ENCODE measurements at places on chromosomes 16 and 17.
A peak's percentile ranks its signal among the peaks of the same experiment; 100 is the strongest.

DNA sequence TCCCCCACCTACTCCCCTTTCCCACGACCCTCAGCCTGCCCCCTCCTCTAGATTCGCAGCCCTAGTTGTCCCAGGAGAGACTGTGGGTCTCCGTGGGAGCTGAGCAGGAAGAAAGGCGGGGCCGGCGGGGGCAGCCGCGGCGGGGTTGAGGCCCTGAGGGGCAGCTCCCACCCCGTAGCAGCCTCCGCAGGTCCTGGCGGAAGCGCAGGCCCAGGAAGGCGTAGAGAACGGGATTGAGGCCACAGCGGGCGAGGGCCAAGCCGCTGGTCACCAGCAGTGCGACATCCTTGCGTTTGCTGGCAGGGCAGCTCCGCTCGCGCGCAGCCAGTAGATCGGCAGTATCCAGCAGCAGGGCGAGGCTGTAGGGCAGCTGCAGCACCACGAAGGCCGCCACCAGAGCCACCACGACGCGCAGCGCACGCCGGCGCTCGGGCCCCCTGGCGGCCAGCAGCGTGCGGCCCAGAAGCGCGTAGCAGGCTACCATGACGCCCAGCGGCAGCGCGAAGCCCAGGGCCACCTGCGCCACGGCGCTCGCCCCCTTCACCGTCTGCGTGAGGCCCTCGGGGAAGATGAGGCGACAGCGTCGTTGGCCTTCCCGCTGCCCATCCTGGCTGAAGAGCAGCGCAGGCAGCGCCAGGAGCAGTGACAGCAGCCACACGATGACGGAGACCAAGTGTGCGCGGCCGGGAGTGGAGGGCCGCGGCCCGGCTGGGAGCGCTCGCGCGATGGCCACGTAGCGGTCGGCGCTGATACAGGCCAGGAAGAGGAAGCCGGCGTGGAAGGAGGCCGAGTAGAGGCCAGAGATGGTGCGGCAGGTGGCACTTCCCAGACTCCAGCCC lies 1.9 kb downstream of the CCR10 start:
- DNase-seq, result peak; percentile 76

DNA sequence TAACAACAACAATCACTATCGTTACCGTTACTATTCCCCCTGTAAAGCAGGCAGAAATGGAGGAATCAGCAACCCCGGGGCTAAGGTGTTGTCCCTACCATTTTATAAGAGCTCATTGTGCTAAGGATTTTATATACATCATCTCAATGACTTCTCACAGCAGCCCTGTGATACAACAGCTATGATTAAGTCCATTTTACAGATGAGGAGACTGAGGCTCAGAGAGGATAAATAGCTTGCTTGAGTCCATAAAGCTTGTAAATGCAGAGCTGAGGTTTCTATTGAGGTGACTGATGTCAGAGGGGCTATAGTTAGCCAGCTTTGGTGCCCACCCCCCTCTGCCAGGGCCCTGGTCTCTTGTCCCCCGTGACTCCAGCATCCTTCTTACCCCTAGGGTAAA lies 16.7 kb upstream of the PDK2 start:
- DNase-seq, result no peak

DNA sequence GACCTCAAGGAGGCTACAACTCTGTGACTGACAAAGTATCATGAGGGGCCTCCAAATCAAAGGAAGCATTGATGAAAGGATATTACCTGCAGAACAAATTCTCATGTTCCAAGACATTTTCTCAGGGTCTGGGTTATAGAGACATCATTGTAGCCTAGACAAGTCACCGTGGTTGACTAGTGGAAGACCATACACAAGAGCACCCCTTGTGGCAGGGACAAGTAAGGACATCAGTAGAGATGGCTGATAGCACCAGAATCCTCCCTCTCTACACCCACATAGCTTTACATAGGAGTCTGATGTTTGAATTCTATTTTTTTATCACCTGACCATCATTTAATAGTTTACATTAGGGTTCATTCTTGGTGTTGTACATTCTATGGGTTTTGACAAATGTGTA lies 32.5 kb upstream of the CDH8 start:
- DNase-seq, result no peak

DNA sequence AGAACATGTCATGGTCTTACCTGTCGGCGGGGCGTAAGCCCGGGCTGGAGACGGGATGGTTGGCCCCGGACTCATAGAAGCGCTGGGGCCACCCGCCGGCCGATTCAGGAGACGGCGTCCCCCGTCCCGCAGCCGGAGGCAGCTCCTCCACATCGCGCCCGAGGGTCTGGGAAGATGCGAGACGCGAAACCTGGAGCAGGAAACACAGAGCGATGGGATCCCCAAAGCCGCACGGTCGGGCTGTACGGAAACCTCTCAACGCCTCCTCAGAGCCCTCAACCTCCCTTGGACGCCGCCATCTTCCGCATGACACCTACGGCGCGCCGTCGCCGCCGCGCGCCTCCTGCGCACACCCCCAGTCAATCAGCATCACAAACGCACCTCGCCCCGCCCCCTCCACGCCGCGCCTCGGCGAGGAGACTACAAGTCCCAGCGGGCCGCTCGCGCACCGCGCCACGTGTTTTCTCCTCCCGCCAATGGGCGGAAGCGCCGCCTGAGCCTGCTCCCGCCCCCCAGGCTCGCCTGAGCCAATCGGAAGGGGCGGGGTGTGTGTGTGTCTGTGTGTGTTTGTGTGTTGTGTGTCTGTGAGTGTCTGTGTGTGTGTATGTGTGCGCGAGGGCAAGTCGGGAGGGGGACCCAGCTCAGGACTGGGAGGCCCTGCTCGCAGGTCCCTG lies at the start of the genes ATPAF2 and GID4:
ATPAF2 (minus strand) TSS at position 308 of the 674 bp plus-strand sequence; CDS start at position 153, 155 bp downstream.
GID4 (plus strand) TSS at position 548 of the 674 bp plus-strand sequence; CDS start at position 605, 57 bp downstream.
- DNase-seq, result peak; percentile 100

DNA sequence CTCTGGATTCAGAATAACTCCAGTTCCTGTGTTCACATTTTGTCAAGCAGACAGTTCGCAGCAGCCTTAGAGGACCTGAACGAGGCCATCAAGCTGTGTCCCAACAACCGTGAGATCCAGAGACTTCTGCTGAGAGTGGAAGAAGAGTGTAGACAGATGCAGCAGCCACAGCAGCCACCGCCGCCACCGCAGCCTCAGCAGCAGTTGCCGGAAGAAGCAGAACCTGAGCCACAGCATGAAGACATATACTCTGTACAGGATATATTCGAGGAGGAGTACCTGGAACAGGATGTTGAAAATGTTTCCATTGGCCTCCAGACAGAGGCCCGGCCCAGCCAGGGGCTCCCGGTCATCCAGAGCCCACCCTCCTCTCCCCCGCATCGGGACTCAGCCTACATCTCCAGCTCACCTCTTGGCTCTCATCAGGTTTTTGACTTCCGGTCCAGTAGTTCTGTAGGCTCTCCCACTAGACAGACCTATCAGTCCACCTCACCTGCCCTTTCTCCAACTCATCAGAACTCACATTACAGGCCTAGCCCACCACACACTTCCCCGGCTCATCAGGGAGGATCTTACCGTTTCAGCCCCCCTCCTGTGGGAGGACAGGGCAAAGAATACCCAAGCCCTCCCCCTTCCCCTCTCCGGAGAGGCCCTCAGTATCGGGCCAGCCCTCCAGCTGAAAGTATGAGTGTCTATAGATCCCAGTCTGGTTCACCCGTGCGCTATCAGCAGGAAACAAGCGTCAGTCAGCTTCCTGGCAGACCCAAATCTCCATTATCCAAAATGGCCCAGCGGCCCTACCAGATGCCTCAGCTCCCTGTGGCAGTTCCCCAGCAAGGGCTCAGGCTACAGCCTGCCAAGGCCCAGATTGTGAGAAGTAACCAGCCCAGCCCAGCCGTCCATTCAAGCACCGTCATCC lies 25.9 kb downstream of the CYB561 start:
- no peak for DNase-seq

DNA sequence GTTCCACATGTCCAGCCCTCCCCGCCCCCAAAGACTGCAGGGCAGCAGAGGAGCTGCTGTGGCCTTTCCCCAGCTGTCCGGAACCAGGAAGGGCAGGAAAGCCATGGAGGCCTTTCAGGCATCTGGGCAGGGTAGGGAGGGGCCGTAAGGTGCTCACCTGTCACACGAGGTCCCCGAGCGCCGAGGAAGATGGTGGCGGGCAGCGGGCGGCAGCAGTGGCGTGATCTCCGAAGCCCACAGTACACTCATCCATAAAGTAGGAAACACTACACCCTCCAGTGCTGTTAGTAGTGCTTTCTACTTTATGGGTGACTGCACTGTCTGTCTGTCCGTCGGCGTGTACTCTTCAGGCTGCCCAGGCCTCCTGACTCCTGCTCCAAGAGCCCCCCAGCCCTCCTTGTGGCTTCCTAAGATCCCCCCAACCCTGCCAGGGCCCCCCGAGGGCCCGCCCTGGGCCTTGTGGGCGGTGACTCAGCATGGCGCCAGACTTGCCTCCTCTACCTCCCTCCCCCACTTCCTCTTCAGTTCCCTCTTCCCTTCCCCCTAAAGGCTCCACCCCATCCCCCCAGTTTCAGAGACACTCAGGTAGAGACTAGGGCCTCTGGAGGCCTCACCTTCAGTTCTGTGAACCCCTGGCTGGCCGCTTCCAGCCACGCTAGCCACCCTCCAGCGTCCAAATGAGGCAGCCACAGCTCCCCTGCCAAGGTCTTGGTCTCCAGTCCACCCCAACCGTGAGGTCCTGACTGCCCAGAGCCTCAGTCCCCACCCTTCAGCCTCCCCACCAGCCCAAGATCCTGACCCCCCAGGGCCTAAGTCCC lies 2.6 kb upstream of the TSPOAP1 start:
- DNase-seq, result no peak

Measured in dorsolateral prefrontal cortex (tissue), 122 donors.